ENCODE measurements at places on chromosomes 1 and 21.

GRCh38 chr1:53617851-53618499 is 121.0 kb downstream of the GLIS1 start:
- DNase-seq: no peak

- no peak for DNase-seq
These were observed 100.6 kb downstream of the ROR1 start for GRCh38 chr1:63874278-63874880.

GRCh38 chr1:113835686-113836290 is 23.5 kb upstream of the RSBN1 start:
- DNase-seq: peak; percentile 59

DNA sequence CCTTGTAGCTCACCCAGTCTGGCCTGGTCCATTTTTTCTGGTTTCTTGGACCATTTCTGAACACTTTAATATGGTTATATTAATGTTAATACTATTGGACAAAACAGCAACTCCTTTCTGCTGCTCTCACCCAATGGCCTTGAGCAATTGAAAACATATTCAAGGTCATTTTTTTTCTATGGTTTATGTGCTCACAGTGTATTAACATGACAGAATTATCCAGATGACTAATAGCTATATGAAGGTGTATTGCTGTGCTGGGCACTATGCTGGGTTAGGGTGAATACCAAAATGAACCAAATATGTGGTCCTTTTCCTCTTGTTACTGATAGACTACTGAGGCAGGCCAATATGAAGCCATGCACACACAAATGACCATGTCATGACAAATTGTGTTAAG is 591.6 kb upstream of the PLXNA2 start:
- no peak for DNase-seq

DNA sequence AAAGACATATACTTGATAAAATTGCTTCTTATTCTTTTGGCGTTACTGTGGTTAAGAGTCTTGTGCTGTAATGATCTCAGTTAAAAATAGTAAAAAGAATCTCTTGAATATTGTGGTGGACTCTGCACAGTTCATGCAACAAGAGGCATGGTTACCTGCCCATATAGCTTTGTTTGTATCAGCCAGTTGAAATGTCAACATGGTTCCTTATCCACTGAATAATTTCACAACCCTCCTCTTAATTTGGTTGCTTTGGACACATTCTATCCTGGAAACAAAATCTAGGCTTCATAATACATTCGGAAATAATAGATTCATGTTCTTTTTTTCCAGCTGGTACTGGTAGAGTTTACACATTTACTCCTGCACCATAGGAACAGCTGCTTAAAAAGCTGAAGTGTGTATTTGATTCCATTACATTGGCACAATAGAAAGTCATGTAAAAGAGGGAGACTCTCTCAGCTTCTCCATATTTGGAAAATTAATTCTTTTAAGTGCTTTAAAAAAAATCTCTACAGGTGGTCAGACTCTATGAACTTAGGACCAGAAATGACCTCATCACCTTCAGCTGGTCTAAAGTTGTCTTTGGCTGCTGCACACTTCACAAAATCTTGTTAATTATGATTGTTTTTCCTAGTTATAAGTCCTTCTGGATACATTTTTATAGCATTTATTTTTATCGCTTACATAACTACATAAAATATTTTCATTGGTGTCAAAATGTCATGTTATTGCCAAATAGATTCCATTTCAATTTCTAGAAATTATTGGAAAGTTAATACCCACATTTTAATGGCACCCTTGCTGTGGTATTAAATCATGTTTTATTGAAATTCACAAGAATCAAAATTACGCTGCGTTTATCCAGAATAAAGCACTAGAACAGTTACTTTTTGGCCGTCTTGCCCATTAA is 100.2 kb downstream of the LTN1 start:
- DNase-seq: no peak

DNA sequence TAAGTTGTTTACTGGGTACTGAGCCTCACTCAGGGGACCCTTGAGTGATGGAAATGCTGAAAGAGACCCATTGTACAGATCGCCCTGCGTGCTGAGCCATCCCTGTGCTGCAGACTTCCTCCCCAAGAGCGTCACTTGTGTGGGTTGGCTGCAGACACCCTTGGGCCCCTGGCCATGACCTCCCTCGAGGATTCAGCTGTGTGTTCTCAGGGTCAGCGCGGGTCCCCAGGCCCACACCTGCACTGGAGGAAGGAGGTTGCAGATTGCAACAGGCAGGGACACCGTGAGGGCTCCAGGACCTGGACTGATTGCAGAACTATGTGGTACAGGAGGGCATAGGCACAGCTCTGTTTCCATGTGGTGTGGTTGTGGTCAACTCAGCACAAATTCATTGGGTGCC is 4.4 kb downstream of the SNAP47 start:
- DNase-seq: no peak

DNA sequence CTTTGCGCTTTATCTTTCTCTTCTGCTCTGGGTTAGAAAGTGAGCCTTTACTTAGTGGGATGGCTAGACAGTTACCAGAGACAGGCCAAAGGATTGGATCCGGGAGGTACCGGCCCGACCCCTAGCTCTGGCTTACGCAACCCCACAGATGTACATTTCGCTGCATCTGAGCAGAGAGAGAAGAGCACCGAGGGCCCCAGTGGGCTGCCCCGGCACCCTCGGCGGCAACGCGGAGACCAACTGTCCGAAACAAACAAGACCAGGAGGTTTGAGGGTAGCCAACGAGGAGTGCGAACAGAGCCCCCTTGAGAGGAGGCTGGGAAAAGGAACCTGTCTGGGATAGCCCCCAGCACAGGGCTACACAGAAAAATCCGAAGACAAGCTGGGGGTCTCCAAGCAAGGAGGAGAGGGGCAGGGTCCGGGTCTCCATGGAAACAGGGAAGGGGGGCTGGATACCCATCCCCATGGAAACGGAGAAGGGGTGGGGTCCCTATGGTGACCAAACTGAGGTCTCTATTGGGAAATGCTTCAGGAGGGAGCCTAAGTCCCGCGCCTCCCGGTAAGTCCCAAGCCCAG is 373 bp downstream of the MTF1 start:
- DNase-seq: no peak

Data from LoVo (cell line).